ENCODE measurements at places on chromosomes 16 and 17. TPM values are rescaled to one million over a fixed set of nuclear protein-coding genes. Genes with fewer than 3 reads are reported as not detected.

GRCh38 chr17:28906276-28906675, 3.4 kb upstream of the DHRS13 start:
- DNase-seq: no peak

GRCh38 chr17:48795444-48796162, 21.4 kb downstream of the TTLL6 start:
- no peak for DNase-seq

DNA sequence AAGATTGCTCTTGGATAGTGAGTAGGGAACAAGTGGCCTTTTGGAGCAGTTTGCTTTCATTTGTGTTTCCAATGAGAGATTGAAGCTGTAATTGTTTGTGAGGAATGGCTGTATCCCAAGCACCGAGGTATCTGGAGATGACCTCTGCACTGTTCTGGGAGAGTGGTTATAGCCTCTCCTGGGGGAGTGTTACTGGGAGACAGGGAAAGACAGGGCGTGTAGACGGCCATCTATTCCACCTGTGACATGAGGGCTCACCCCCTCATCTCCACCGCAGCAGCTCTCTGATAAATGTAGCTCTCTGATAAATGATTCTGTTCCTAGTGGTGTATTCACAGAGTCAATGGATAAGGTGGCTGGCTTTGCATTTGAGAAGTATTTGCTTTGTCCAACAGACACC, 393.6 kb downstream of the MAF start:
- DNase-seq: no peak

GRCh38 chr16:86492267-86492960, 17.9 kb upstream of the FOXF1 start:
- no peak for DNase-seq

DNA sequence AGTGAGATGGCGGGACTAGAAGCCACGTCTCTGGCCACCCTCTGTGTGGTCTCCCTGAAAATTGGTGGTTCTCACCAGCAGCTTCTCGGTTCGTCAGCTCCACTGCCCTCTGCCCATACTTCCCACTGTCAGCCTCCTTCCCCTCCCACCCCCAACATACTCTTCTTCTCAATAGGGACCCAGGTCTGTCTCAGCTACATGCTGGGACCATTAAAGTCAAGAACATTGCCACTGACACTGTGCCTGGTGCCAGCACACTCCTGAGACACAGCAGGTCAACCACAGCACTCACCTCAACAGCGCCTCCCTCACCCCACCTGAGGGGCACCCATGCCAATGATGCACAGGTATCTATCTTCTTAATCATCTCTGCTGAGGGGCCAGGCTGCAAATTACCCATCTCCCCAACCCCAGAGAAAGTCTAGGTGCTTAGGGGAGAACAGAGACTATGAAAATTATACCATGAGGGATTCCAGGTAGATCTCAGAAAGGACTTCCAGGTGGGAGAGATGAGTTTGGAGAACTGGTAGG, 1.3 kb downstream of the PLXDC1 start:
- no peak for DNase-seq

- no peak for DNase-seq
Observed at GRCh38 chr17:19958023-19958422, 19.6 kb downstream of the AKAP10 start.

DNA sequence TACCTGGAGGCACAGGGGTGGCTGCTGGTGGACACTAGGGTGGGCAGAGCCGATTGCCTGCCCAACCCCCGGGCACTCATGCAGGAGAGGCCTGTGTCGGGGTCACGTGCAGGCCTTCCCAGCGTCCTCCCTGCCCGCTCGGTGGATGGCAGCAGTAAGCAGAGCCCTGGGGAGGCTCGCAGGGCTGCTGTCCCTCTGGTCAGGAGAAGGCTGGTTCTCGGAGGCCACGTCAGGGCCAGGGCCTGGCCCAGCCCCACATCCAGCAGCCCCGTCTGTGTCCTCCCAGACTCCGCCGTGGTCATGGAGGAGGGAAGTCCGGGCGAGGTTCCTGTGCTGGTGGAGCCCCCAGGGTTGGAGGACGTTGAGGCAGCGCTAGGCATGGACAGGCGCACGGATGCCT, 35.6 kb downstream of the TSC2 start:
- DNase-seq: no peak

DNA sequence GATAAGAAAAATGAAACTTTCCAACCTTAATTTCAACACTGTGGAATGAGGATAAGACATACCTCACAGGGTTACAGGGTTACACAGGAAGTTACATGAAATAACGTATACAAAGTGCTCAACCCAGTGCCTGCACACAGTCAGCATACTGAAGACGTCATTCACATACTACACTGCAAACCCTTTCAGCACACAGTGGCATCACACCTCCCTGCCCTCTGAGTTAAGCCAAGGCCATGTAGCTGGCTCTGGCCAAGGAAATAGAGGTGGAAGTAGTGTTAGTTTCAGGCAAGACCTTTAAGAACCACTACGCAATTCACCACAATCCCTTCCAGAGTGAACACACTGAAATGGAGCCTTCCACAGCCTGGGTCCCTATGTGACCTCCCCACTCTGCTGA, 46.6 kb upstream of the GSG1L start:
- DNase-seq: no peak

- no peak for DNase-seq
Observed at GRCh38 chr17:29368926-29369325, 21.2 kb upstream of the TAOK1 start.

DNA sequence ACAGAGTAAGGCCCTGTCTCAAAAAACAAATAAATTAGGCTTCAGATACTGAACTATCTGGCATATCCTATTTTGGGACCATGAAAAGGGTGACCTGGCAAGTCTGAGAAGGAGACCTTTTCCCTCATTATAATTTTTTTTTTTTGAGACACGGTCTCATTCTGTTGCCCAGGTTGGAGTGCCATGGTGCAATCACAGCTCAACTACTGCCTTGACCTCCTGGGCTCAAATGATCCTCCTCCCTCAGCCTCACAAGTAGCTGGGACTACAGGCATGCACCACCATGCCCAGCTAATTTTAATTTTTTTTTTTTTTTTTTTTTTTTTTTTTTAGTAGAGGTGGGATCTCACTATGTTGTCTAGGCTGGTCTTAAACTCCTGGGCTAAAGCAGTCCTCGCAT, 37.3 kb downstream of the PLCG2 start:
- no peak for DNase-seq

DNA sequence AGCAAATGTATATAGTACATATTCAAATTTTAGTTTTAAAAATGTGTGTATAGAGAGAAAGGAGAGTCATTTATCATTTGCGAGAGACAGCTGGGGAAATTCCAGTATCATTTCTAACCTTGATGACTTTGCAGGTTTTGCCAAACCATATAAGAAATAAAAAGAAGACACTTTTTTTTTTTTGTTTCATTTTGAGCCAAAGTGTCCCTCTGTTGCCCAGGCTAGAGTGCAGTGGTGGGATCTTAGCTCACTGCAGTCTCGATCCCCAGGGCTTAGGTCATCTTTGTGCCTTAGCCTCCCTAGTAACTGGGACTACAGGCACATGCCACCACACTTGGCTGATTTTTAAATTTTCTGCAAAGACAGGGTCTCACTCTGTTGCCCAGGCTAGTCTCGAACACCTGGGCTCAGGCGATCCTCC, 38.4 kb upstream of the VWA3A start:
- no peak for DNase-seq

DNA sequence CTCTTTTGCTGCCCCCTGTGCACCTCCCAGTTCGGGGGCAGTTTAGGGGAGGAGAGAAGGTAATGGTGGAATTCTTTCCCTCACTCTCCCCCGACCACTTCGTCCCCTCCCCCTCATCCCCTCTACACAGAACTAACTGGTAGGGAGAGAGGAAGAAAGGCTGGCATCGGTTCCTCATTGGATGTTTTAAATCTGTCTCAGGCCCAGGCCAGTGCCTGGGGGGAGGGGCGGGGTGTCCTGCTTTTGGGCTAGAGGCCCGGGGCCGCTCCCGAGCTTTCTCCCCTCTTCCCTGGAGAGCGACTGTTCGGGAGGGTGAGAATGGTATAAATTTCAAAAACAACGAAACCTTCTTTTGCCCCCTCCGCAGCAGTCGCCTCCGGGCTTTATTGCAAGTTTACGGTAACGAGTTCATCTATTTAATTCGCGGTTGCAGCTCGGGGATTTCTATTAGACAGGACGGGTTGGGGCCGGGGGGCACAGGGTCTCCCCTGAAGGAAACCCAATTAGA, at the start of gene PRAC2:
PRAC2 (plus strand) TSS at position 271 of the 508 bp plus-strand sequence. CDS start 1,226 bp downstream, outside the sequence.
- DNase-seq: no peak

GRCh38 chr17:60601447-60602384, 1.7 kb downstream of the PPM1D start:
- peak; percentile 91 for DNase-seq

DNA sequence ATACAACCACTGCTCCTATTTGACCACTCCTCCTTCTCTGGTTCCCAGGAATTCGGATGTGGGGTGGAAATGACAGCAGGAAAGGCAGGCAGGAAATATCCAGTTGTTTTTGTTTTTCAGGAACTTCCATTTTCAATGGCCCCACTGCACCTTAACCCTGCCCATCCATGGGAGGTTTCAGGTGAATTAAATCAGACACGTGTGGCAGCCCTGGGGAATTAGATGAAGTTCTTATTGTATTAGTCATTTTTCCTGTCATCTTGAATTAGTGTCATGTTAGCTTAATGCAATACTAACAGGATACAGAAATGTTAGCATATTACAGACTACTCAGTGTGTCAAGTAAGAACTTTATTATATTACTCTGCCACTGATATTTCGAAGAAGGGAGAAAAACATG, 146.4 kb downstream of the CHD9NB start:
- no peak for DNase-seq

- peak; percentile 83 for DNase-seq
Observed at GRCh38 chr17:51015145-51015558, 105.5 kb downstream of the SPAG9 start.

DNA sequence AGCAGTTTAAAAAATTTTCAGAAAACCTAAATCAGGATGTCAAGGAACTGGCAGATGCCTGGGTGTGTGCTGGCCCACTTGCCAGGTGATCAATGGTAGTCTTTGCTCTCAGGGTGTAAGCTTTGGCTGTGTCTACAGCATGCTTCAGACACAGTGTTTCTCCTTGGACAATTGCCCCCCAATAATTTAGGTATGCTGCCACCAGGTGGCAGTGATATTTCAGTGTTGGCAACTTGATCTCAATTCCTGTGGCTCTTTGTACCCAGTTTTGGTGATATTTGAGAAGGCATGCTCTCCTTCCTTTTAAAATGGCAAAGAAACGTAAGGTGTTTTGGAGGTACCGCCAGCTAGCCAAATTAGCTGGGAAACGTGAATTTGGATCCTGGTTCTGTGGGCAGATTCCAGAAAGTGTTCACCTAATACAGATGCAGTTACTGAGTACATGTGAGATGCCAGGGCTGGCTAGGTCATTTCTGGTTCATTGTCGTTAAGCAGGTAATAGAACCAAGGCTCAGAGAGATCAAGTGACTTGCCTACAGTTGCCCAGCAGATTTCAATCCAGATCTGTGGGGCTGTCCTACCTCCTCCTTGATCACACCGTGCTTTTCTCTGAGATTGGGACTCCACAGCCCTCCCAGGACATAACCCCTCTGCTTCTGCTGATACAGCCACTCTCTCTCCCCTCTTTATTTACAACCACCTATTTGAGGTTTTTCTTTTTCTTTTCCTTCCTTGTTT, 155.6 kb upstream of the PLCG2 start:
- peak; percentile 40 for DNase-seq

DNA sequence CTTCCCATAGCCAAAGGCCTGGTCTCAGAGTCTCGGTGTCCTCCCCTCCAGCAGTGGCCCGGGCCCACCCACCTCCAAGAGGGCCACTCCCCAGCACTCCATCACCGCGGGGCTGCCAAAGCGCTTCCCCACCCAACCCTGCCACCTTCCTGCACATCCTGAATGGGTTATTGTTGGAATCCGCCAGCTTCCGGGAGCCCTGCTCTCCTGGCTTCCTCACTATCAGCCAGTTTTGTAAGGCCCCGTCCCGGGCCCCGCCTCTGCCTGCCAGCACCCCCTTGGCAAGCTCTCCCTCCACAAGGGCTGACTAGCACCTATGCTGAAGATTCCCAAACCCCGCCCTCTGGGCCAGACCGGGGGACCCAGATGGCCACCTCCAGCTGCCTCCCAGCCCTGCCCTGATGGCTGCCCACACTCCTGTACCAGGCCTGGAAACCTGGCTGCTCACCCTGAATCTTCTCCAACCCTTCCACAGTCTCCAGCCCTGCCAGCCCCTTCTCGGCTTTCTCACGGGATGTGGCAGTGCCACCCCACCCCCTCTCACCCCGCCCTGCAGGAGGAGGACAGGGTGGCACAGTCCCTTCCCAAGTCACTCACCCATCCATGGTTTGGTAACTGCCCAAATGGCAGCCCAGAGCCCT, 14.4 kb downstream of the MYBBP1A start:
- no peak for DNase-seq

GRCh38 chr17:71985111-71986039, 135.4 kb upstream of the SOX9 start:
- DNase-seq: no peak

NEUROD2 gene
- not detected for polyA plus RNA-seq

SPG7 gene
- 67.8 TPM for polyA plus RNA-seq

IL17C gene
- polyA plus RNA-seq: not detected

SLC52A1 gene
- polyA plus RNA-seq: not detected

ZNF469 gene
- polyA plus RNA-seq: 3.8 TPM

TBC1D3K gene
- 1.5 TPM for polyA plus RNA-seq

KRTAP9-4 gene
- not detected for polyA plus RNA-seq
